ENCODE measurements at places on chromosomes 16 and 17.

DNA sequence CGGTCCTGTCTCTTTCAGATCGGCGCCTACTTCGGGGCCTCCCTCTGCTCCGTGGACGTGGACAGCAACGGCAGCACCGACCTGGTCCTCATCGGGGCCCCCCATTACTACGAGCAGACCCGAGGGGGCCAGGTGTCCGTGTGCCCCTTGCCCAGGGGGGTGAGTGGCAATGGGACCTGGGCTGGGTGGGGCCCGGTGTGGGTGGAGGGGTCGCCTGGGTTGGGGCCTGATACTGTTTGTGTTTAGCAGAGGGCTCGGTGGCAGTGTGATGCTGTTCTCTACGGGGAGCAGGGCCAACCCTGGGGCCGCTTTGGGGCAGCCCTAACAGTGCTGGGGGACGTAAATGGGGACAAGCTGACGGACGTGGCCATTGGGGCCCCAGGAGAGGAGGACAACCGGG, 37.7 kb downstream of the ITGAM start:
- no peak for DNase-seq

DNA sequence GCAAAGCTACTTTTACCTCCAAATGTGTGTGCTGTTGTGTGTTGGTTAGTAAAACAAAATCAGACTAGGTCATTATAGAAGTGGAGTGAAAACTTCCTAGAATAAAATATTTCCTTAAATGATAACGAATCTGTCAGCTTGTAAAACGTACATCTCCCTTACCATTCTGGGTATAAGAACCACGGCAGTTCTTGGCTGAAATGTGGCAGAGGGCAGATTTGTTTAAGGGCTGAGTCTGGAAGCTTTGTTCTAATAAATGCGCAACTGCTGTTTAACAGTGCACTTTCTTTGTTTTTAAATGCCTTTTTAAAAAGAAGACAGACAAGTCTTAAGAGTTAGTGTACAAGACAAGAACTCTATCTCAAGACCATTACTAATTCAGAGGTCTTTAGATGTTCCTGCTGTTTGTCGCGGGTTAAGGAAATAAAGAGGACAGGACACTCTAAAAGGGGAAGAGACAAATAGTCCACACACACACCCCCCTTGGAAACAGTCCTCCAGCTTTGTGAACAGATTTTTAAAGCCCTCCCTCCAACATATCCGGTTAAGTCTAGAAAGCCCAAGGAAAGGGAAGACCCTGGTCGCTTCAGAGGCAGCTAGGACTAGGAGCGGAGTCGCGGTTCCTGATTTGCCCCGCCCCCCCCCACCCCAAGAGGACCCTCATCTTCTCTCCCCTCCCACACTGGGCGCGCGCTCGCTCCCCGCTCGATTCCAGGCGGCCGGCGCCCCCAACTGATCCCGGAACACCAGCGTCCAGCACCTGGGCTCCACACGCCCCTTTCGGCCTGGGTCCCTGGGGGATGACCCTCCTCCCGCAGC, 658 bp downstream of the SYNRG start:
- DNase-seq, result peak; percentile 39

GRCh38 chr16:28009586-28010373, 53.7 kb downstream of the GSG1L start:
- no peak for DNase-seq

- DNase-seq, result no peak
Observed at GRCh38 chr16:57315416-57315815, 30.9 kb upstream of the PLLP start.

DNA sequence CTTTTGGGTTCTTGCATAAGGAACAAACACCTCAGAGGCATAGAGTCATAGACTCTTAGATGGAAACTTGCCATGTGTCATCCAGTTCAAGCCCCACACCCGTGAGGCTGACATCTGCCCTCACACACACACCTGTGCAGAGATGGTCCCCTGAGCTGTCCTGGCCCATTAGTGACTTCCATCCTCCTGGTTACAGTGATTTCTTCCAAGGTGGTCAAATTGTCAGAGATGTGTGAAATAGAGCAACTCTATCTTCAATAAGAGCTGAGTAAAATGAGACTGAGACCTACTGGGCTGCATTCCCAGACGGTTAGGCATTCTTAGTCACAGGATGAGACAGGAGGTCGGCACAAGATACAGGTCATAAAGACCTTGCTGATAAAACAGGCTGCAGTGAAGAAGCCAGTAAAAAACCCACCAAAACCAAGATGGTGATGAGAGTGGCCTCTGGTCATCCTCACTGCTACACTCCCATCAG, 342.2 kb upstream of the TNRC6C start:
- no peak for DNase-seq

GRCh38 chr17:76032073-76032779, 5.1 kb upstream of the EVPL start:
- no peak for DNase-seq

GRCh38 chr16:21081329-21081728, 69.3 kb downstream of the DNAH3 start:
- DNase-seq, result no peak

GRCh38 chr17:8283356-8283755, 5.1 kb upstream of the RANGRF start:
- no peak for DNase-seq

DNA sequence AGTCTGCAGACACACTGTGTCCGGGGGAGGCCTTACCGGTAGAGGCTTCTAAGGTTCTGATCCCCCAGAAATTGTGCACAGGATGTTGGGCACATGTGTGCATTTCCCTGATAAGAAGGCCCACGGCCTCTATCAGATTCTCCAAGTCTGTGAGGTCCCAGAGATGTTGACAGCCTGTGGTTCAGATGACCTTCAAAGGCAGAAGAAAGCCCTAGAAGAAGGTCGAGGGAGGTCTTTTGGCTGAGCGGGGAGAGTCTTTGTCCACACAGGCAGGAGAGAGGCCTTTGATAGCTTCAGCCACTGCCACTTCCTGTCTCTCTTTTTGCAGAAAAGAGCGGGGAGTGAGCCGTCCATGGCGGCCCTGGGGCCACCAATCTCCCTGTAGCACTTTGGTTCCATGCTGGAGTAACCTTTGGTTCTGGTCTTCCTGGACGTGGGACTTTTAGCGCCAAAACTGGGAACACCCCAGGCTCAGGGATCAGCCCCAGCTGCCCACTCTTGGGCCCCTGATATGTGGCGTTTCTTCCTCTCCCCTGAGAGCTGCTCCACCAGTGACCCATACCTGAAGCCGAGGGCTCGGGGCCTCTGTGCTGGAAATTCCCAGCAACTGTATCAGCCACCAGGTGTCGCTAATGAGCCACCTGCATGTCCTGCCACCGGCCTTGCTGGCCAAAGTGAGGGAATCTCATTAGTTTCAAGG, 28.1 kb upstream of the LGALS9 start:
- DNase-seq, result peak; percentile 51

GRCh38 chr17:75317671-75318070, 28.4 kb upstream of the SLC25A19 start:
- DNase-seq, result no peak

DNA sequence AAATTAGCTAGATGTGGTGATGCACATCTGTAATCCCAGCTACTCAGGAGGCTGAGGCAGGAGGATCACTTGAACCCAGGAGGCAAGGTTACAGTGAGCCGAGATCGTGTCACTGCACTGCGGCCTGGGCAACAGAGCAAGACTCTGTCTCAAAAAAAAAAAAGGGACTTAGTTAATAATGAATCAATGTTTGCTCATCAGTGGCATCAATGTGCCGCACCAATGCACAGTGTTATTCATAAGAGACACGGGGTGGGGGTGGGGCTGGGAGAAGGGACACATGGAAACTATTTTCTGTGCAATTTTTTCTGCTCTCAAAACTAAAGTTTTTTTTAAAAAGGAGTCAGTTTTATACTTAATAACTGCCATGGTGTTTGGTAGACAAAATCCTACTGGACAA, 6.8 kb upstream of the ATP2C2 start:
- DNase-seq, result no peak

GRCh38 chr17:11950771-11951519, 46.3 kb downstream of the ZNF18 start:
- DNase-seq, result no peak

GRCh38 chr17:59149051-59149450, 5.9 kb downstream of the SKA2 start:
- no peak for DNase-seq

- no peak for DNase-seq
Observed at GRCh38 chr17:46851029-46851741, at the start of gene WNT9B. Gene WNT9B (plus strand): TSS chr17:46851583. CDS start chr17:46851639, 56 bp downstream.

Data from effector CD8-positive, alpha-beta T cell (primary cell).